Endothelial cell (in vitro differentiated cells): ENCODE measurements at places on chromosomes 4 and X.

- DNase-seq, result no peak
These were observed 19.3 kb downstream of the ZFX start for GRCh38 chrX:24168807-24169206.

DNA sequence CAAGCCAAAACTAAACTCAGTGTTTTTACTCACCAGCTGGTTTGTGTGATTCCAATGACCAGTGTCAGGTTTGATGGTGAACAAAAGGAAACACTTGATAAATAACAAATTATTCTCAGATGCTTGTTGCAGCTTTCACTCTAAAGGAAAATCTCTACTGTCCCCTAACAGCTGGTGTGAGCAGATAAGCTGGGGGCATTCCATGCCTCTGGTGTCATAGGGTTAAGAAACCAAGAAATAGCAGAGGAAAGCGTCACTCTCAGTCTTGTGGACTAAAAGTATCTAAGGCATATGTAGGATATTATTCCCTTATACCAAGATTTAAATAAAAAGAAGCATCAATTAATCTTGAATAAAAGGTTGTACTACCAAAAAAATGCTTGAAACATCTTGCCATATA is 24.3 kb downstream of the TRPC5 start:
- DNase-seq, result peak; percentile 31

- peak; percentile 17 for DNase-seq
These were observed 10.1 kb upstream of the FGG start for GRCh38 chr4:154622598-154622997.

GRCh38 chrX:101749436-101749835 is 89.8 kb upstream of the ARMCX2 start:
- DNase-seq, result no peak

GRCh38 chr4:27360790-27361267 is 500.2 kb downstream of the STIM2 start:
- DNase-seq, result no peak

GRCh38 chrX:129115935-129116334 is 407.4 kb downstream of the SMARCA1 start:
- no peak for DNase-seq
